Pulmonary artery endothelial cell (primary cell): ENCODE measurements at places on chromosomes 6 and 20. TPM values are rescaled to one million over a fixed set of nuclear protein-coding genes. Genes with fewer than 3 reads are reported as not detected.

The HSPA12B gene
- 4.7 and 7.9 TPM in 2 replicates for total RNA-seq

The RWDD2A gene
- total RNA-seq, result 3.1 and 4.6 TPM in 2 replicates

The HLA-DOB gene
- total RNA-seq, result 0.49 TPM in 1 of 2 replicates, not detected in the other

The RBM24 gene
- total RNA-seq, result 0.74 and 2.5 TPM in 2 replicates

The OPRL1 gene
- total RNA-seq, result 2.0 and 2.6 TPM in 2 replicates

The PLG gene
- total RNA-seq, result not detected in 2 replicates

The KHDRBS2 gene
- total RNA-seq, result not detected in 2 replicates

The MACROD2 gene
- 0.46 and 0.95 TPM in 2 replicates for total RNA-seq

The TMC2 gene
- total RNA-seq, result not detected in 2 replicates

The KHDC1L gene
- total RNA-seq, result not detected in 2 replicates

The SPDEF gene
- 0.11 TPM in 1 of 2 replicates, not detected in the other for total RNA-seq

The ZSCAN12 gene
- 3.6 and 6.8 TPM in 2 replicates for total RNA-seq

The RIN2 gene
- total RNA-seq, result 79.8 and 104 TPM in 2 replicates

The ZNF133 gene
- total RNA-seq, result 16.2 and 16.7 TPM in 2 replicates

The COQ3 gene
- total RNA-seq, result 4.8 and 5.8 TPM in 2 replicates

The KIAA0408 gene
- total RNA-seq, result not detected in 2 replicates

The E2F1 gene
- total RNA-seq, result 14.1 and 24.2 TPM in 2 replicates
